ENCODE measurements at places on chromosomes 12 and 14.

DNA sequence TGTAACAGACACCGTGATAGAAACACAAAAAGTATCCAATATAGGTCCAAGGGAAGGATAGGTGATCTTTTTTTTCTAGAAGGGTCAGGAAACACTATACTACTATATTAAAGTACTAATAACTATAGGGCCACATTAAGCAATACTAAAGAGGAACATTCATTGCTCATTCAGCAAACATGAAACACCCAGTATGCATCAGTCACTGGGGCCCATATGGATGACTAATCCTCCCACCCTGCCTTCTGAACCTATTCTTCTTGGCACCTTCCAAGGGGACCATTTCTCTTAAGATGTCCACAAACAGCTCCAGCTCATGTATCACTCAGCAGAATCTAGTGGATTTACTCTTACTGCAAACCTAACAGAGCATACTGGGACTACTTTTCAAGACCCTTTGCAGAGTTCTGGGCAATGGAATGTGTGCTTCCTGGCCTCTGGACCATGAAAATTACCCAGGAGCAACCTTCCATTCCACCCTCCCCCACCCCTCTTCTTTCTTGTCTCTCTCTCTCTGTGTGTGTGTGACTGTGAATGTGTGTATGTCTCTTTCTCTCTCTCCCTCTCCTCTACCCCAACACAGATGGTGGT is 187.9 kb downstream of the EPS8 start:
- H3K27me3 ChIP-seq = no peaks in the 10 kb centered on the region
- no peak overlapping the region for H3K27ac ChIP-seq
- no peak for DNase-seq
- no peak overlapping the region for H3K4me3 ChIP-seq
- H3K36me3 ChIP-seq = no peaks in the 10 kb centered on the region
- H3K4me1 ChIP-seq = no peaks in the 10 kb centered on the region

DNA sequence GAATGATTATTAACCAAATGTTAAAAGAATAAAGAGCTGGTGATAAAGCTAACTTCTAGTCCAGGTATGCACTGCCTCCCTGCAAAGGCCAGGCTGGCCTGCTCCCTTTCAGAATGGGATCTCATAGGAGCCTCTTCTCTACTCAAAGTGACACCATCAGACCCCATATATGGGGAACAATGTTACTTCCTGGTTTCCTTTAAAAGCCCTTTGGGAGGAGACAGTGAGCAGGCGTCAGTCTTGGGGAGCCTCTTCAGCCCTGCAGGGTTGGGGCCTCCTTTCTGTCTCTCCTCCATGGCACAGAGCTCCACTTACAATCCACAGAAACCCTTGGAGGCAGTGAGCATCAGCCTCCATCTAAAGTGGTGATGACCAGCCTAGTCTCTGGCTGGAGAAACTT is 17.3 kb upstream of the GPRC5A start:
- peaks cover 6% of the 10 kb centered on the region for H3K27me3 ChIP-seq
- no peak overlapping the region for H3K27ac ChIP-seq
- no peaks in the 10 kb centered on the region for H3K36me3 ChIP-seq
- DNase-seq = no peak
- no peaks in the 10 kb centered on the region for H3K4me1 ChIP-seq

DNA sequence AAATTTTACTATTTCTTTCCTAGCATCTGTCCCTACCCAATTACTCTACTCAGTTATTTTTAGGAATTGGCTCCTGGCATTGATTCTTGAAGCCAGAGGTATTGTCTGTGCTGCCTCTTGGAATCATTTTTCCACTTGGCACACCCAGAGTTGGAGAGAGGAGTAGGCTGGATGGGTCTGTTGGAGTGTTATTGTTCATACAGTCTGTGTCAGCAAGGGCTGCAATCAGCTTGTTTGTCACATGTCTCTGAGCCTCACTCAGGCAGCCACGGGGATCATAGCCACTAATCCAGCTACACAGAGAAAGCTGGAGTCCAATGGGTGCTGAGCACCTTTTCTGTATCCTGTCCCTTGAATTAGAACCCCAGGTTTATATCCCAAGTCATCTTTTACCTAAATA is 176.0 kb upstream of the DYRK2 start:
- DNase-seq = no peak
- no peak overlapping the region for H3K27ac ChIP-seq
- H3K4me1 ChIP-seq = peaks cover 12% of the 10 kb centered on the region

GRCh38 chr12:115335594-115335993 is 651.6 kb upstream of the TBX3 start:
- no peak for DNase-seq
- H3K4me3 ChIP-seq = no peak overlapping the region
- H3K4me1 ChIP-seq = no peaks in the 10 kb centered on the region
- H3K27ac ChIP-seq = no peak overlapping the region
- H3K36me3 ChIP-seq = no peaks in the 10 kb centered on the region

Measured in activated CD8-positive, alpha-beta T cell treated with anti-CD3 and anti-CD28 coated beads, Interleukin-2, amount 10 ng/mL, durations not matched to agents 7 days and 5 days (primary cell).